ENCODE measurements at places on chromosomes 11 and 22.

- DNase-seq = no peak
These were observed 41.1 kb downstream of the UBASH3B start for GRCh38 chr11:122696662-122697061.

DNA sequence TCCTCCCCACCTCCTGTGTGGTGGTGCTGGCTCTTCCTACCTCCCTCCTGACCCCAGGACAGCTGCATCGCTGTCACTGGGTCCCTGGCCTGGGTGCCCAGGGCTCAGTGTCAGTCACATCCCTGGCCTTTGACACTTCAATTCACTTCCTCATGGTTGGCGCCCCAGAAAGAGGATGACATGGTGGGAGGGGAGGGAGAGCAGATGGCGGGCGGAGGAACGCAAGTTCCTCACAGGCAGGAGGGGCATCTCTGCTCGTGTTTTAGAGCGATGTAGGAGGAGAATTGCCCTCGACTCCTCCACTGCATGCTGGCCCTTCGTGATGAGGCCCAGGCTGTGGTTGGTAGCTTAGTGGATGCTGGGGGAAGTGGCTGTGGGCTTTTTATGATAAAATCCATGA, 35.1 kb upstream of the KRTAP5-7 start:
- no peak for DNase-seq

DNA sequence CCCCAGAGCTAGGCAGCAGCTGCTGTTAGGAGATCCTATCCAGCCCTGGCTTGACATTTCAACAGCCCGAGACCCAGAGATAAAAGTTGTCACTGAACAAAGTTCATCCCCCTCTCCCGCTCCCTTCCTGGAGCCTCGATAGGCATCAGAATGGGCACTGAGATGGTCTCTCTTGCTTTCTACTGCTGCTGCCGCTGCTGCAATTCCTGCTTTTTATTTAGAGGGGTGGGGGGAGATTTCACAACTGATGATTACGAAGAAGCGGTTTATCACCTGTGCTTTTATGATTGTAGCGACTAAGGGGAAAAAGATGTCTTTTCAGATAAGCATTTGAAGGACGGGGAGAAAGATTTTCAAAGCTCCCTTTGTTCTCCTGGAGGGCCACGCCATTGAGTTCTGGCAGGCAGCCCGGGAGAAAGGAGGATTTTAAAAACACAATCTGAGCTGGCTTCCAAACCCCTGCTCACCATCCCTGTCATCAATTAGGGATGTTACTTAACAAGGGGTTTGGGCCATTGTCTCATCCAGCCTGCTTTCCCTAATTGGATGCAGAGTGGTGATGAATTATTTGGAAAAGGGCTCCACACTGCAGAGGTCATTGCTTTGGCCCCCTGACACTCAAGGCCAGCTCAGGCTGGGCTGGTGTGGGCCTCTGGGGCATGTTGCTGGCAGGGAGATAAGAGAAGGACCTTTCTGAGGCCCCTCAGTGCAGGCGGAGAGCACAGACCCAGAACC, 344.7 kb downstream of the BUD13 start:
- DNase-seq = no peak

- DNase-seq = no peak
These were observed 195.2 kb upstream of the TMEM45B start for GRCh38 chr11:129620237-129621104.

DNA sequence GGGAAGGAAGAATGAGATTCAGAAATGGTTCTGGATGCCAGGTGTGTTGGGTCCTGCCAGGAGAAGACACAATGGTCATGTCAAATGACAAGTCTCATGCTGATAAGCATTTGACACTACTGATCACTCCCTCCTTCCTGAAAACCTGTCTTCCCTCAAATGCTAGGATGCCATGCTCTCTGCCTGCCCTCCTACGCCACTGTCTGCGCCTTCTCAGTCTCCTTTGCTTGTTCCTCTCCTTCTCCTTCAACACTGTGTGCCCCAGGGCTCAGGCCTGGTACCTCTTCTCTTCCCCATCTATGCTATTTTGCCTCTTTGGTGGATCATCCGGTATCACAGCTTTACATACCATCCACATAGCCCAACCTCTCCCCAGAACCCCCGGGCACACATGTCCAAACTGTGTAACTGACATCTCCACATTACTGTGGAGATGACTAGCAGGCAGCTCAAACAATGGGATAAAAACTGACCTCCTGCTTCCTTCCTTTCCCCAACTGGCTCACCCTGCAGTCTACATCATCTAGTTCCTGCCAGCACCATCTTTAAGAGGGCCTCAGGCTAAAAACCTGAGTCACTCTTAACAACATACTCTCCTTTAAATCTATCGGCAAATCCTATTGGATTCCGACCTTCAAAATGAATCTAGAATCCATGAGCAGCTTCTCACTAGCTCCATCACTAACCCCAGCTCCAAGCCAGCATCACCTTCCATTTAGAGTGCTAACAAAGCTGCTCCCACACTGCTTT, 8.2 kb downstream of the AP1B1 start:
- DNase-seq = no peak

DNA sequence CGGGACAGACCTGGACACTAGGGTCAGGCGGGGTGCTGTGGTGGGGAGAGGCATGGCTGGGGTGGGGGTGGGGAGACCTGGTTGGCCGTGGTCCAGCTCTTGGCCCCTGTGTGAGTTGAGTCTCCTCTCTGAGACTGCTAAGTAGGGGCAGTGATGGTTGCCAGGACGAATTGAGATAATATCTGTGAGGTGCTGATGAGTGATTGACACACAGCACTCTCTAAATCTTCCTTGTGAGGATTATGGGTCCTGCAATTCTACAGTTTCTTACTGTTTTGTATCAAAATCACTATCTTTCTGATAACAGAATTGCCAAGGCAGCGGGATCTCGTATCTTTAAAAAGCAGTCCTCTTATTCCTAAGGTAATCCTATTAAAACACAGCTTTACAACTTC, 3.9 kb downstream of the FADD start:
- no peak for DNase-seq

DNA sequence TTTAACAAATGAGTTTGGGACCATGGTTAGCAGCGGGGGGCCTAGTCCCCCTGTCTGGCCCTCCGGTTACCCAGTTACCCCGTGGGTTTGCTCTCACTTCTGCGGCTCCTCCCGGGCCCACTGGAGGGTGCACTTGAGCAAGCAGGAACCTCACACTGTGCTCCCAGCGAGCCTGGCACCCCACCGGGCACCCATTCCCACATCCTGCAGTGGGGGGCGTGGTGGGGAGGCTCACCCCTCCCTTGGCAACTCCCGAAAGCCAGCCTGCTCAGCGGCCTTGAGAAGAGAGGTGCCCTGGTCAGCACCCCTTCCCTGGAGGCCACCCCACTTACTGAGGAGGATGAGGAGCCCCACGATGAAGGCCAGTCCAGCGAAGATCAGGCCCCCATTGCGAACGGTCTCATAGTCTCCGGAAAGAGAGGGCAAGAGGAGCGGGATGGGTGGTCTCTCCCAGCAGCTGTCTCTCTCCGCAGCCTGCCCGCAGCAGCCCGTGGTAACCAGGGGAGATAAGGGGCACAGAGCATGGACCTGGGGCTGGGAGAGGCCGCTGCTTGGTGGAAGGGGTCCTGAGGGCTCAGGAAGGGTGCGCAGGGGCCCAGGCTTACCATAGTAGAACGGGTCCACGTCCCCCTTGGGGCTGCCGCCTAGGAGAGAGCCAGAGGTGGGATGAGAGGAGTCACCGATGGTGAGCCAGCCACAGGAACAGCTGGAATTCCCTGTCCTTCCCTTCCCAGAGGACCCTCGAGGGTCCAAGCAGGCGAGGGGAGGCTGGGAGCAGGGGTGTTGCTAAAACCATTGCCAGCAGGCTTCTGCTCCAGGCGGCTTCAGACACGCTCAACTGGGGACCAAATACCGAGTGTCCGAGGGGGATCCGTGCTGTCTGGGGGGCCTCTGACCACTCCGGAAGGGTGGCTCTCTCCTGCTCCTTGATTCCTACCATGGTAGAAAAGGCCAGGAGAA, 2.2 kb downstream of the FXYD2 start:
- DNase-seq = no peak

- DNase-seq = no peak
These were observed 21.5 kb downstream of the BIRC2 start for GRCh38 chr11:102368472-102368871.

DNA sequence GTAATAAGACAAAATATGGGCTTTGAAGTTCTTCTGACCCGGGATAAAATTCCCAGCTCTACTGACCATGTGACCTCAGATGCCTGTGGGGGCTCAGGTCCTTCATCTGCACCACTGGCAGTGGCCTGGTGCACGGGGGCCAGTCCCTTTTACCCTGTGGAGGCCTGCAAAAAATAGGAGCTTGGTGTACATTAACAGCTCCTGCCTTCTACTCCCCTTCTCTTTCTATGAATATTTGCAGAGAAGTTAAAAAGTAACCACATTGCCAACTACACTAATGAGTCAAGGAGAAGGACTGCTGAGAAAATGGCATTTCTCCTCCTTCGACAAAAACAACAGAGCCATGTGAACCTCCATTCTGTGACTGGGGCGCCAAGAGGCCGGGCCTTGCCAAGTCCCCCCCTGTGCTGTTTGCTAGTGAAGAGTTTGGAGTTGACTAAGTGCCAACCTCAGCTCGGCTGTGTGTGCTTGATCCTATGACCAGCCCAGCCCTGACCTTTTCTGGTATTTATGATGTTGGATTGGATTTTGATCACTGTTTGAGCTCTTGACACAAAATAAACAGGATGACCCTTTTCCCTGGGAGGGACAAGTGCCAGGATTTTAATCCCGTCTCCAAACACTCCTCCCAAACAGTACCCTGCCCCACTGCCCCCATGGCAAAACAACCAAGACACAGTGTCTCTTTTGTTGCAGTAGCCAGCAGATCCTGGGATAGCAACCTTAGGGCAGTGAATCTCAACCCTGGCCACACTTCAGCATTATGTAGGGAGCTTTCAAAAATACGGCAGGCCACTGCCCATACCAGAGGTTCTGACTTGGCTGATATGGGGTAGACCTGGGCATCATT, 380.1 kb downstream of the LARGE1 start:
- peak; percentile 46 for DNase-seq

DNA sequence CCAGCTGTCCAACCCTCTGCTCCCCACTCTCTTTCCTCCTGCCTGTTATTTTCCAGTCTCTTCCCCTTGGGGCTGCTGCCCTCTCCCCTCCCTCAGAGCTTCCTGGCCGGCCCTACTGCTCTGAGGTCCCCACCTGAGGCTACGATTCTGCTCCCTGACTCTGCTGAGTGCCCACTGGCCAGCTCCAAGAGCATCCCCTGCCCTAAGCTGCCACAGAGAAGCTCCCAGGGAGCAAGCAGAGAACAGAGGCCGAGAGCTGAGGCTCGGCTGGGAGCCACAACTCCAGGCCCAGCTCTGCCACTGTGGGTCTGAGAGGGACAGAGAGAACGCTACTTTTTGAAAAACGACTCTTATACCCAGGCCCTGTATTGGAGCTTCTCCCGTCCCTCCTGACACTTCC, 61.1 kb downstream of the CHRDL2 start:
- DNase-seq = no peak

DNA sequence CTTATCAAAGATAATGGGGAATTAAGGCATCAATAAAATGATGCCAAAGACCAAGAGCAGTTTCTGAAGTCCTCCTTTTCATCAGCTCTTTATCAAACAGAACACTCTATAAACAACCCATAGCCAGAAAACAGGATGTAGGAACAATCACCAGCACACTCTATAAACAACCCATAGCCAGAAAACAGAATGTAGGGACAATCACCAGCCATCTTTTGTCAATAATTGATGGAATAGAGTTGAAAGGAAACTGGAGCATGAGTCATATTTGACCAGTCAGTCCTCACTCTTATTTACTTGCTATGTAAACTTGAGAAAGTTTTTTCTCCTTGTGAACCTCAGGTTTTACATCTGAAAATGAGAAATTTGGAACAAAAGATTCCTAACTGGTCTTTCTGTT, 10.0 kb downstream of the MS4A2 start:
- DNase-seq = no peak

DNA sequence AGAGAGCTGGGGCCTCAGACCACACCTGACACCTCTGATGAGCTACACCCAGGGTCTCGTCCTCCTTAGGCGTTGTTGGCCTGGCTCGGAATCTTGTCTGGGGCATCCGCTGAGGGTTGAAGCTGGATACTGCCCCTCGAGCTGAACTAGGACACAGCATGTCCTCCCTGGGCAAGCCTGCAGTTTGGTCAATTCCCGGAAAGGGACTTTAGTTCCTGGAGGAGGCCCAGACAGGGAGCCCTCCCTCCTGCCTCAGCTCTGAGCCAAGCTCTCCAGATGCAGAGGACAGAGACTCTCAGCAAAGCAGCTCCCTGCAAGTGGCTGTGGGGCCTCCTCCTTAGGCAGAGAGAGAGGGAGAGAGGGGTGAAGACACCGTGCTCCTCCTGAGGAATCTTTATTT, 4.9 kb downstream of the APOL3 start:
- DNase-seq = no peak

DNA sequence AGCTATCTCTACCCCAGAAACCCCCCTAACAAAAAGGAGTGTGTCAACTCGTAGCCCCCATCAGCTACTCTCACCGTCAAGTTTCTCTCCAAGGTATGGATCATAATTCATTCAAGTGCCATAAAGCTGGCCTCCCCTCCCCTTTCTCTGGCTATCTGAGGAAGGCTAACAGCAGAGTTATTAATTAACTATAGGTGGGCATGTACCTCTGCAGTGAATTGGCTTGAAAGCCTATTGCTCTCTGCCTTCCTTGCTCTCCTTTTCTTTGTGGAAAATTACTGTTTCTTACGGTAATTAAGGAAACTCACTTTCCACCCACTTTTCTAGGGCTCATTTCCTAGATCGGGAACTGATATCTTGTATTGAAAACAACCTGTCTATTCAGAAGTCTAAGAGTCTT, 14.1 kb downstream of the POLA2 start:
- no peak for DNase-seq

DNA sequence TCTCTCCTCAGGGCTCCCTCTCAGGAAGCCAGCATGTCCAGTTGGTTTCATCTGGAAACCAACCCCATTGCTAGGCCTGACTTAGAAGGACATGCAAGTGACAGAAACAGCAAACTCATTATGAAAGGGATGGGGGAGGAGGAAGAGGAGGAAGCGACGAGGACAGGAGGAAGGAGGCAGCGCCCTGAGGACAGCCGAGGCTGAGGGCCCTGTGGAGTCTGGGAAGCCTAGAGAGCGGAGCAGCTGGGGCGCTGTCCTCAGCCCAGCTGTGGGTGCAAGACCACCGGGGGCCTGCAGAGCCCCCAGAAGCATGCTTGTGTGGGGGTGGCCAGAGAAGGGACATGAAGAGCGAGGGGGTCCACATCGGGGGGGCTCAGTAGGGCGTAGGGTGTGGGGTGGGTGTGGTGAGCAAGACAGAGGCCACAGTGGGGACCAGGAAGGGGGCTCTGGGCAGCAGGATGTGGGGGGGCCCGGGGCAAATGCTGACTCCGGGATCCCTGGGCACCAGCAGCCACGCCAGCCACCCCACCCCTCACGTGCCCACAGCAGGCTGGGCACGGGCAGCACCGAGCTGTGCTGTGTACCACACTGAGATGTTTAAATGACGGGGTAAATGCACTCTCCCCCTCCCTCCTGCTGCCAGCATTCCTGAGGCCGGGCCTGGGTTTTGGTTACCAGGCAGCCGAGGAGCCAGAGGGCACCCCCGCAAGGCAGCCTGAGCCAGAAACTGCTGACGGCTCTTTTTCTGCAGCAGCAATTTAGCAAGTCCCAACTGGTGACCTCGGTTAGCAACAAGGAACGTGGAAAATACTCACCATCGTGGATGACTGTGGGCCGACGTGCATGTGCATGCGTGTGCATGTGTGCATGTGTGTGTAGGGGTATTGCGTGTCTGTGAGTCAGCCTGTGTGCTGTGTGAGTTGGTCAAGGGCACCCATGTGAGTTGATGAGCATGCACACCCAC, 82.7 kb upstream of the LINC01488 start:
- DNase-seq = no peak

Data from right renal pelvis (tissue), 4 donors.